ENCODE measurements at places on chromosomes 3 and 15.

DNA sequence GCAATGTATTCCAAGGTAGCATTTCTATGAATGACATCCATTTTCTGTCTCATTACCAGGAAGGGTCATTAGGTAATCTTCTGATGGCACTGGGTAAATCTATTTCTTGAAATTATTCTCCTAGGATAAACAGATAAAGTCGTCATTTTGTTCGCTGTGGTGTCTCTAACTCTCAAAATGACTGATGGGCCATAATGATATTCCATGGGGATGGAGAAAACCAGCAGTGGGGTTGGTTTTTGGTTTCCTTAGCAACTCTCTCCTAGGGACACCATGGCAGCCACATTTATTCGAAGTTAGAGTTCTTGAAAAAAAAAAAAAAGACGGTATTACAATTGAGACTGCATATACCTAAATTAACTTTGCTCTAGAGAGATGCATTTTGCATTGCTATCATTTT is 231.3 kb upstream of the SLCO3A1 start:
- DNase-seq: no peak

GRCh38 chr3:140094487-140094886 is 159.5 kb downstream of the CLSTN2 start:
- DNase-seq: no peak

- no peak for DNase-seq
Measured at GRCh38 chr3:186193534-186194450, 84.9 kb upstream of the ETV5 start.

DNA sequence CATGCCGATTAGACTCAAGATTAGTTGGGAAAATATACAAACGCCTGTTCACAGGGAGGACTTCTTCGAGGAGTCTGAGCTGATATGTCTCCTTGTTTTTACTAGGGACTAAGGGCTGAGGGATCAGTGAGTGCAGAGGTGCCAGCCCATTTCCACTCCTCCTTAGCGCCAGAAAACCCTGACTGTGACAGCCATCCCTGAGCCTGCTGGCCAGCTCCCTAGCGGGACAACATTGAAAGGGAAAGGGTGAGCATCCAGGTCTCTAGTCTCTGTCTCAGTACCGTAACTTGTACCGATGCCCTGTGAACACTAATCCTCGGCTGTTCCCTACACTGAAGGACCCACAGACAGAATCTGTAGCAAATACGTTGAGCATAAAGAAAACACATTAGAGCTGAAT is 243.4 kb downstream of the WNT5A start:
- DNase-seq: no peak

- DNase-seq: no peak
Measured at GRCh38 chr3:59829527-59829926, 779.7 kb upstream of the CFAP20DC start.

GRCh38 chr3:138443091-138443490 is 8.7 kb downstream of the ESYT3 start:
- no peak for DNase-seq

DNA sequence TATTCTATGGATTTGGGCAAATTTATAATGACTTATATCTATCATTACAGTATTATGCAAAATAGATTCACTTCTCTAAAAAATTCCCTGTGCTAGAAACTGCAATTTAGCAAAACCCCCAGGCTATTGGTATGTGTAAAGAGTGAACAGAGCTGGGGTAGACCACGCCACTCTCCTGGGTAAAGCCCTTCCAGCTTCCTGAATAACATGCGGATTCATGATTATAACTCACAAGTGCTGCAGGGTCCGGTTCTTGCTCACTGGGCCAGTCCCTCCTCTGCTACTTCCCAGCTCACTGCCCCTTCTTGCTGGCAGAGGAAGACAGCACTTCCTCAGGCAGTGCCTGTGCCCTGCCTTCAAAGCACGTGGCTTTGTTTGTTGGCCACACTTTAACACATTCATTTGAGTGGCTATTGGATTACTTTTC is 4.1 kb downstream of the CD80 start:
- no peak for DNase-seq

- DNase-seq: no peak
Measured at GRCh38 chr3:73597476-73597875, 27.3 kb downstream of the PDZRN3 start.

- no peak for DNase-seq
Measured at GRCh38 chr15:55526559-55527036, 18.6 kb upstream of the DNAAF4 start.

- DNase-seq: no peak
Measured at GRCh38 chr3:142657033-142657432, 60.8 kb downstream of the PLS1 start.

Data from activated CD4-positive, alpha-beta T cell treated with anti-CD3 and anti-CD28 coated beads, Interleukin-2, amount 50 U/mL, for 4 hours (primary cell).